ENCODE measurements at places on chromosomes 16 and 17. TPM values are rescaled to one million over a fixed set of nuclear protein-coding genes. Genes with fewer than 3 reads are reported as not detected.

The FA2H gene
- total RNA-seq, result not detected

The ZNHIT3 gene
- 32.2 TPM for total RNA-seq

The CPHXL2 gene
- total RNA-seq, result not detected

The CCL4L2 gene
- total RNA-seq, result 1.2 TPM

The TMEM219 gene
- 57.8 TPM for total RNA-seq

The CCL1 gene
- total RNA-seq, result not detected

The TMEM114 gene
- not detected for total RNA-seq

The ARHGDIG gene
- total RNA-seq, result not detected

The LITAFD gene
- not detected for total RNA-seq

The DYNLL2 gene
- total RNA-seq, result 31.7 TPM

The RARA gene
- total RNA-seq, result 61.1 TPM

The PYCARD gene
- total RNA-seq, result 97.7 TPM

The PLXDC1 gene
- 3.3 TPM for total RNA-seq

The TMEM220 gene
- 0.16 TPM for total RNA-seq

The PITPNC1 gene
- 74.0 TPM for total RNA-seq

The TNFRSF17 gene
- total RNA-seq, result not detected

The SLC5A10 gene
- total RNA-seq, result not detected

The HS3ST3A1 gene
- not detected for total RNA-seq

The NLK gene
- total RNA-seq, result 12.0 TPM

Data from activated CD8-positive, alpha-beta T cell treated with anti-CD3 and anti-CD28 coated beads, Interleukin-2, amount 10 ng/mL, durations not matched to agents 7 days and 5 days (primary cell).